ENCODE measurements at places on chromosomes 3 and 15.

- no peak for DNase-seq
Observed at GRCh38 chr15:69393831-69394491, 20.2 kb upstream of the KIF23 start.

DNA sequence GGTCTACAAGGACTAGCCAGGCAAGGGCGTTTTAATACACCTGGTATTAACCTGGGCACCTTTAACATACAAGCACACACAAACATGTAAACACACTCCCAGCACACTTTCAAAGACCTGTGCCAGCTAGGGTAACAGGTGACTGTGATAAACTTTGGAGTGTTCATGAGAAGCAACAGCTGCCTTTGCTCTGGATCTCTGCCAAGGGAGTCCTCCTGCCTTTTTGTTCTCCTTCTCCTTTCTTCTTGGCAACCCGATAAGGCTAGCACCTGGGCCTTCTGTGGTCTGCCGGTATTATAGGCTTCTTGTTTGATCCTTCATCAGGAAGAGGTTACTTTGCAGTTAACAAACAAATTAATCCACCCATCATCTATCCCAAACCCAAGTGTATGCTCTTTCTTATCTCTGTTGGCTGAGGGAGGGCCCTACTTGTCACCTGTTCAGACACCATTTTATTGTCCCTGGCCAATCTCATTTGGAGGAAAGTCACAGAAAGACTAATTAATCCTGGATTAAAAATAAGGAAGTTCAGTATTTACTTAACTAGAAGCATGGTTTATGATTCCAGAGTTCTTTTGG, at the start of gene RETNLB:
TSS of gene RETNLB (minus strand) at position 7 of the 579 bp plus-strand sequence. CDS start 225 bp downstream, outside the sequence.
- no peak for DNase-seq

GRCh38 chr3:155093261-155093660, 13.1 kb downstream of the MME start:
- DNase-seq = no peak

- DNase-seq = no peak
Observed at GRCh38 chr15:31458596-31459399, 132.2 kb downstream of the KLF13 start.

GRCh38 chr3:39848365-39848764, 39.0 kb downstream of the MYRIP start:
- DNase-seq = no peak

- no peak for DNase-seq
Observed at GRCh38 chr15:60534546-60534945, 55.6 kb upstream of the ICE2 start.
